ENCODE measurements at places on chromosomes 2 and 18. TPM values are rescaled to one million over a fixed set of nuclear protein-coding genes. Genes with fewer than 3 reads are reported as not detected.

DUSP2 gene
- total RNA-seq = 279 TPM

LINC00305 gene
- not detected for total RNA-seq

FAHD2A gene
- total RNA-seq = 33.6 TPM

TDRD15 gene
- total RNA-seq = not detected

IL1RL1 gene
- 0.18 TPM for total RNA-seq

UGT1A5 gene
- not detected for total RNA-seq

ZAP70 gene
- total RNA-seq = 204 TPM

CAVIN2 gene
- not detected for total RNA-seq

DLGAP1 gene
- total RNA-seq = not detected

NDUFV2 gene
- total RNA-seq = 302 TPM

DSC3 gene
- total RNA-seq = 0.56 TPM

MAP4K3 gene
- 6.7 TPM for total RNA-seq

SERPINB7 gene
- not detected for total RNA-seq

EML6 gene
- 1.3 TPM for total RNA-seq

VSNL1 gene
- not detected for total RNA-seq

SLC25A12 gene
- 24.5 TPM for total RNA-seq

SPHKAP gene
- total RNA-seq = not detected

HOXD9 gene
- total RNA-seq = not detected

COL6A3 gene
- 0.76 TPM for total RNA-seq

CTLA4 gene
- 45.6 TPM for total RNA-seq

SIX3 gene
- not detected for total RNA-seq

GRHL1 gene
- total RNA-seq = 0.76 TPM

LPIN2 gene
- 56.1 TPM for total RNA-seq

LOXHD1 gene
- 0.12 TPM for total RNA-seq

MAL gene
- total RNA-seq = 52.9 TPM

GREB1 gene
- 1.0 TPM for total RNA-seq

ALPG gene
- total RNA-seq = not detected

STARD6 gene
- not detected for total RNA-seq

MEP1B gene
- 0.08 TPM for total RNA-seq

CSRNP3 gene
- total RNA-seq = not detected

ITPRIPL1 gene
- total RNA-seq = 46.0 TPM

GAREM1 gene
- total RNA-seq = not detected

GALNT5 gene
- not detected for total RNA-seq

RAB31 gene
- 0.70 TPM for total RNA-seq

CCDC141 gene
- 4.8 TPM for total RNA-seq

PDCD1 gene
- 24.3 TPM for total RNA-seq

CUL3 gene
- 87.0 TPM for total RNA-seq

MOGAT1 gene
- total RNA-seq = not detected

LRRC30 gene
- not detected for total RNA-seq

TMEM182 gene
- 4.5 TPM for total RNA-seq

GREB1L gene
- not detected for total RNA-seq

CD8B2 gene
- total RNA-seq = 4.4 TPM

PLGLB1 gene
- 0.74 TPM for total RNA-seq

CDKL4 gene
- total RNA-seq = not detected

TUBA4B gene
- not detected for total RNA-seq

KRTCAP3 gene
- 7.4 TPM for total RNA-seq

SRSF7 gene
- total RNA-seq = 392 TPM

MTA3 gene
- 34.7 TPM for total RNA-seq

RGPD4 gene
- total RNA-seq = 0.87 TPM

THSD7B gene
- total RNA-seq = not detected
